ENCODE measurements at places on chromosomes 1 and 21. TPM values are rescaled to one million over a fixed set of nuclear protein-coding genes. Genes with fewer than 3 reads are reported as not detected.

DNA sequence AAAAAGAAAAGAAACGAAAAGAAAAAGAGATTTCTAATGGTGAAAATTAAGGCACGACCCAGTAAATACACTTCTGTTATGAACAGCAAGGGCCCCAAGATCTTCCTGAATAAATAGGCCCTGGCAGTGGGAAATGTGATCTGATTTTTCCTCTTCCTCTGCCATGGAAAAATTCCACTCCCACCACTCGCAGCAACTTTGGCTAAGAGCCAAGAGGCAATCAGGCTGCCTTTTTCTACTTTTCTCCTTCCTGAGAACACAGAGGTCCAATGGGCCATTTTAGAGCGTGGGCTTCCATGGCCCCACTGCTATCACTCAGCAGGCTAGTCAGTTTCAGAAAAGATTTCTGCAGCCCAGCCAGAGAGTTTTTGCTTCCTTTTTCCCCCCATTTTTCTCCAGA, 33.7 kb upstream of the AK4 start:
- no peak for DNase-seq

GRCh38 chr1:227185291-227185690, 133.0 kb downstream of the CDC42BPA start:
- DNase-seq, result no peak

DNA sequence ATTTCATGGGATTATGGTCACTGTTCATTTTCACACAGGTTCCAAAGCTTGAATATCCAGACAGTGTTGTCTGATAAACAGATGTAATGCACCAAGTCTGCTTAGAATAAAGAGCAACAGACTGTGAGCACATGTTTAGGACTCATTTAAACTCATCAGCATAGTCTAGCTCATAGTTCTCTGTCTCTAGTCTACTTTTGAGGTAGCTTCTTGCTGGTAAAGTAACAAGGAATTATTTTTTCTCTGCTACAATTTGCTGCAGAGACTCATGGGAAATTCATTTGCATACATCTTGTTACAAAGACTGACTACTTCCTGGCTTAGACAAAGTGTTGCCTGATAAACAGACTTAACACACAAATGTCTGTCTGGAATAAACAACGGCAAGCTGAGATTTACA, 187.2 kb downstream of the NFIA start:
- DNase-seq, result no peak

DNA sequence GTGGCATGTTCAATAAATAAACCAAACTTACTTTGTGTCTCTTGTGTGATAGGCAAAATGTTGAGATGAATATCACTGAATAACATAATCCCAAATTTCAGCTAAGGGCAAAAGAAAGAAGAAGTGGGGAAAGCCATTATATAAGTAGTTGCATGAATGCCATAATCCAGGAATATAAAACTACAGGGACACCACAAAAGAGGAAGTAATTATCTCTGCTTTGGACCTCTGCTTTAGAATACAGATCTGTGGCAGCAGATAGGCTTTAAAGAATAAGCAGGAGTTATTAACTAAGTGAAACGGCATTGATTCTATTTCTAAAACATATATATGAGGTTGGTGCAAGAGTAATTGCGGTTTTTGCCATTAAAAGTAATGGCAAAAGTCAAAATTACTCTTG, 288.5 kb upstream of the SNX7 start:
- DNase-seq, result no peak

- no peak for DNase-seq
Measured at GRCh38 chr21:34223376-34223775, 140.4 kb upstream of the KCNE2 start.

GRCh38 chr1:114338191-114338890, 172.7 kb downstream of the TRIM33 start:
- DNase-seq, result no peak

DNA sequence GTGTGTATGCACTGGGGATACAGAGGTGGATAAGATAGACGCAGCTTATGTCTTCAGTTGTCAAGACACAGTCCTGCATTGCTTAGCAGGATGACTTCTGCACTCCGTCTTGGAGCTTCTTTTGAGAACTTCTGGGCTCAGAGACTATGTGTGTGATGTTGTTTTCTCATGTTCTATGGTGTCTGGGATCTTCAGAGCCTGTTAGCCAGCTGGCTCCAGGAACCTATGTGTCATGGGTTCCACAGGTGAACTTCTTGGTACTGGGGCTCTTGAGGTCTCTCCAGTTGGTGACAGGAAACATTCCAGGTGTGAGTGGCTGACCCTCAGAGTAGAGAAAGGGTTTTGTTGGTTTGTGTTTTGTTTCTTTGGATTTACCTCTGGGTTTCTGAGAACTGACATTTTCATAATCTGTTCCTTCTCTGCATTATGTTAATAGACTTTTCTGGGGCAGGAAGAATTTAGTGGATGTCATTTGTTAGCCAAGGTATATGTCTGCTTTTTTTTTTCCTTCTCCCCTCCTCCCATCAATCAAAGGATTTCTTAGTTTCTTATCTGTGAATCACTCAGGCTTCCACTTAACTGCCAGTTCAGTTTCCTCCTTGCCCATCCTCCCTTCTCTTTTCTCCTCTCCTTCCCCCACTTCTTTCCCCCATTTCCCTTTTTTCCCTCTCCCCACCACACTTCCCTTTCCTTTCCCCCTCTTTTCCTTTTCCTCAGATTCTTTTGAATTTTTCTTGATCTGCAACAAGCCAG, 18.1 kb downstream of the FGGY start:
- DNase-seq, result no peak

DNA sequence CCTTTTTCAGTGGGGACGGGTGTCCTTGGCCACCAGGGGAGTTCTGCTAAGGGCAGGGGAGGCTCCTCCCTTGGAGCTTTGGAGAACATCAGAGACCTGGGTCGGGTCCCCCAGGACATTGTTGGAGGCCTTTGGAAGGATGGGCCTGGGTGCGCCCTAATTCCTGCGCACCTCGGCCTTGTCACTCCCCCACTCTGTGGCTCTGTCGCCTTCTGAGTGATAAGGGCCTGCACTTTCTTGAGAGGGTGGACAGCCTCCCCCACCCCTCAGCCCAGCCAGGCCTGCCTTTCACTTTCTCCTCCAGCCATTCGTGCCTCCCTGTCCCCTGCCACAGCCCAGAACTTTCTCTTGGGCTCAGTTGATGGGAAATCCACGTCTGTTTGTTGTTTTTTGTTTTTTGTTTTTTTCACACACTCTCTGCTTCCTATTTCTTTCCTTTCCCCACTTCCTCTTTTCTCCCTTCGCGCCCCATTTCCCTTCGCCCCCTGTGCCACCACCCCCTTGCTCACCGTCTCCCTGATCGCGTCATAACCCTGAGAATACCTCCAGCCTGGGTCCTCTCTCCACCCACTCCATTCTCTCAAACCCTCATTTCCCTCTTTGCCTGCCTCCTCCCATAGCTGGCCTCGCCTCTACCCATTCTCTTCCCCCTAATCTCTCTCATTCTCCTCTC, 85.6 kb downstream of the PAX7 start:
- no peak for DNase-seq

DNA sequence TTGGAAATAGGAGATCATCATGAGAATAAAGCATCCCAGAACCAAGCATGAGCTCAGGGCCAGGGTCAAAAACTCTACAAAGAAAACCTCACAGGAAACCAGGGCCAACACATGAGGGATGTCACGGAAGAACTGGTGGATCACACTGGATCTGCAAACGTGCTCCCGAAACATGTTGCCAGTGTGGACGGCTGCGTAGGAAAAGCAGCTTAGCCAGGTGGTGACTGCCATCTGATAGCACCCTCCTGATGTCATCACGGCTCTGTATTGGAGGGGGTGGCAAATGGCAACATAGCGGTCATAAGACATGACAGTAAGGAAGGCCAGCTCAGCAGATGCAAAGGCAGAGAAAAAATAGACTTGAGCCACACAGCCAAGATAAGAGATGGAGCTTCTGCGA, 20.9 kb downstream of the OR14I1 start:
- DNase-seq, result no peak

- DNase-seq, result no peak
Measured at GRCh38 chr1:78052685-78053405, 7.1 kb downstream of the GIPC2 start.

DNA sequence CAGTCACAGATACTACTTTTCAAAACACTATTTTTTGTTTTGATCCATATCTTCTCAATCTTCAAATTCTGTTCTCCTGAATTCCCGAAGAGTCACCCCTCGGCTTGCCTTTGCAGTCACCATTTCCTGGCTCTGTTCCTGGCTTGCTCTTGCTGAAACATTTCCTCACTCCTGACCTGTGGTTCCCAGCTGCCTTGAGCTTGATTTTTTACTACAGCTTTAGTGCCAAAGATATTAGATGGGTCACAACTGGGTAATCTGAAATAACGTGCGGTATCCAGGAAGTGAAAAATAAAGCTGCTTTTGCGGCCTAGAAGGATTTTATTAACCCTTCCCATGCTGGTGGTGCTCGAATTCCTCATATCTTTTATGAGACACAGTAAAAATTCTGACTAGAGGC, 318.8 kb downstream of the PCP4 start:
- no peak for DNase-seq

DNA sequence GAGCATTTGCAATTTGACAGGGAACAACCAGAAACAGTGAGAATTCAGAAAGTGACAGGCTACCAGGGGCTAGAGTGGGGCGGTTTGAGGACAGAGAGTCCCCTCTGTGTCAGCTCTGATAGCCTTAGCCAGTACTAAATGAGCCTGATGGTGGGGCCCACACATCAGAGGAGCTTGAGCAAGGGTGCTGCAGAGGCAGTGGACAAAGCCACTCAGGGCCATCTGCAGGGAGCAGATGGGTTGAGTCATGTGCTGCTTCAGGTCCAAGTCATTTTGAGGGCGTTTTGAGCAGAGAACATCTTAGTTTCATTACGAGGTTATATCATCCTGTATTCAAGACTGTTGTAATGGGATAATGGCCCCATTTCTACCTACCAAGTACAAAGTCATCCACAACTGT, 7.7 kb downstream of the LRRC52 start:
- DNase-seq, result no peak

GRCh38 chr21:16169102-16169511, 439.3 kb downstream of the USP25 start:
- DNase-seq, result no peak

- DNase-seq, result no peak
Measured at GRCh38 chr1:15354580-15354965, 55.1 kb upstream of the EFHD2 start.

DNA sequence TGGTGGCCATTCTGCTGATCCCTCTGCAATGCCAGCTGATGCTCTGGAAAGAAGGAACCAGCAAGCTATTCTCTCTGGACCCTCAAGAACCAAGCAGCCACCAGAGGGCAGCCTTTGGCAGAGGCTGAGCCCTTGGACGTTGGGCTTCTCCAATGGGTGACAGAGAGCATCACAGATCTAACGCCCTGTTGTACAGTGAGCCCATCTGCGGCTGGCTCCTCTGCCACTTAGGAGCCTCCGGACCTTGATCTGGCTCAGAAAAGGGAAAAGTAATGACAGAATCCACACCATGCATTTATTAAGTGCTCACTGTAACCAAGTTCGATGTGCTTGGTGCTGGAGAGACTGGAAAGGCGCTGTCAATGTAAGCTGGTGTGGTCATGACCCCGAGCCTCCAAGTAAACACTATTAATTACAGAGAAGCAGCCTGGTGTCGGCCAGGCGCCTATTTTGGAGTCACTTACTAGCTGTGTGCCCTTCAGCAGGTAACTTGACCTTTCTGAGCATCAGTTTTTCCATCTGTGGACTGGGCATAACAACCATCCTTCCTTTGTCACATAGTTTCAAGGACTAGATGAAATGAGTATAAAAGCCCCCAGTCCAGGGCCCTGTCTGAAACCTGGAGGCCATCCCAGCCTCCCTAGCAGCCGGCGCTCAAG, 34.9 kb downstream of the ECE1 start:
- no peak for DNase-seq

- DNase-seq, result no peak
Measured at GRCh38 chr1:51444096-51444495, 75.0 kb downstream of the EPS15 start.

DNA sequence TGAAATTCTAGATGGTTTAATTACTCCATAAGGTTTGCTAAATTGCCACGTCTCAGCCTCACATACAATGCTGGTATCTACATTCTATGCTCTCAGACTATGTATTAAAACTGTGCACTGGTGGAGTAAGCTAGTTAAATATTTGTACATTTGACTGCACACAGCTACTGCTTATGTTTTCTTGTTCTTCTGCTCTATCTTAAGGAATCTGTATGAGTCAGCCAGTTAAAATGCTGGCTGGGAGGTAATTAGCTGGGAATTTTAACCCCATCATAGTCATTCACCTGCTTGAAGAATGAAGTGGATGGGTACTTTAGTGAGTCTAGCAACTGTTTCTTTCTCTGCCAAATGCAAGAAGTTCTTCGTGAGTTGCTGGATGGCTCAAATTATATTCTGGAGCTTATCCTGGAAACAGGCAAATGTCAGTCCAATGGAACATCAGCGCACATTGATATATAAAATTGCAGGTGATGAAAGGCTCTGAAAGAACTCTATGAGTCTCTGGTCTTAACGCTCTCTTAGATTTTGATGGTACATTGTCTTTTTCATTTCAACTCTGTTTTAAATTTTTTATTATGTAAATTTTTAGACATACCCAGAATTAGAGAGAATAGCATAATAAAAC, 83.4 kb downstream of the BACH1 start:
- peak; percentile 81 for DNase-seq

Gene C1orf141
- total RNA-seq, result not detected

Gene TNNI3K
- 1.4 TPM for total RNA-seq

Gene TENT5C
- 0.07 TPM for total RNA-seq

Gene TGFBR3
- total RNA-seq, result 4.2 TPM

Gene CITED4
- total RNA-seq, result 31.0 TPM

Gene SELP
- not detected for total RNA-seq

Gene C1orf116
- total RNA-seq, result 34.1 TPM

Gene RSPH1
- total RNA-seq, result 0.29 TPM

Gene RNF207
- 20.1 TPM for total RNA-seq

Gene IL24
- 0.38 TPM for total RNA-seq

Gene GREM2
- 0.04 TPM for total RNA-seq

All from kidney epithelial cell (primary cell).